ENCODE measurements at places on chromosomes 13 and 19. TPM values are rescaled to one million over a fixed set of nuclear protein-coding genes. Genes with fewer than 3 reads are reported as not detected.

DNA sequence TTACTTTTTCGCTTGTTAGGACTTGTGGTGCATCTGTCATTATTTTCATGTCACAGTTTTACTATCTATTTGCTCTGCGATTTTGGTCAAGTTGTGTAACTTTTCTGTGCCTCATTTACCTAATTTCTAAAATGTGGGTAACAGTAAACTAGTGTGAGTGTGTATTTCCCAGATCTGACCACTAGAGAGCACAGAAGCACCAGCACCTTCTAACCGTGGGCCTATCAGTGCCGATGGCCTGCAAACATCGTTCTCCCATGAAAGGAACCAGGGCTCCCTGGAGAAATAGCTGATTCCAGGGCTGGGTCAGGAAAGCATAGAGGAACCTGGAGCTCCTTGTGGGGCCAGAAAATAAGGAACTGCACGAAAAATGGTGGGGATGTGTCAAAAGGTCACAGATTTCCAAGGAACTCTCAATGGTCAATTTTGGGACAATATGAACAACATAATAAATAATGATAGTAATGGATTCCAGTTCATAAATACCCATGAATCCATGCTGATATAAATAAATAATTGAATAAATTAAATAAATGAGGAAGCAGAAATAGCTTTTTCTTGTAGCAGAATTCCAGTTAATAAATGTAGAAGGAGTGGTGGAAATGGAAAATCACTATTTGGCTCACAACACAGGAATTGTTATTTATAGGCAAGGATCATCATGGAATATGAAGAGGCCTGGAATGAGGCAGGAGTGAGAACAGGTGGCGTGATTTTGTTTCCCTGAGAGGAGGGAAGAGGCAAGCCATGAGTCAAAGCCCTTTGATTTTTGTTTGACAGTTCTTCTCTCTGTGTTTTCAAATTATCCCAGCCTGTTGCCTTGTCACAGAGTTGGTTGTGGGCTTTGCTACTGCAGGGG lies 31.1 kb downstream of the CEACAM8 start:
- DNase-seq: peak; percentile 45
- H3K4me1 ChIP-seq: peaks cover 7% of the 10 kb centered on the region
- no peak overlapping the region for H3K4me3 ChIP-seq
- no peaks in the 10 kb centered on the region for H3K36me3 ChIP-seq
- no peak overlapping the region for H3K27ac ChIP-seq

GRCh38 chr19:3603121-3603811 lies 3.4 kb downstream of the TBXA2R start:
- no peaks in the 10 kb centered on the region for H3K27me3 ChIP-seq
- H3K36me3 ChIP-seq: no peaks in the 10 kb centered on the region
- peaks cover 6% of the 10 kb centered on the region for H3K4me1 ChIP-seq
- H3K4me3 ChIP-seq: no peak overlapping the region
- no peak overlapping the region for H3K27ac ChIP-seq

Gene UBE2L5
- not detected for total RNA-seq

Gene NACC1
- total RNA-seq: 82.2 TPM

GRCh38 chr13:23469951-23470421 lies 36.5 kb upstream of the SACS start:
- H3K27ac ChIP-seq: no peak overlapping the region
- H3K4me1 ChIP-seq: peaks cover 8% of the 10 kb centered on the region
- peaks cover 40% of the 10 kb centered on the region for H3K27me3 ChIP-seq
- no peaks in the 10 kb centered on the region for H3K36me3 ChIP-seq
- no peak for DNase-seq
- H3K4me3 ChIP-seq: no peak overlapping the region

GRCh38 chr19:31350693-31351055 lies 1.4 kb upstream of the TSHZ3 start:
- H3K27ac ChIP-seq: no peak overlapping the region
- no peak for DNase-seq
- H3K4me3 ChIP-seq: peak overlapping the region; percentile 75
- peaks cover 73% of the 10 kb centered on the region for H3K27me3 ChIP-seq

GRCh38 chr13:106471957-106472543 lies 63.4 kb downstream of the EFNB2 start:
- no peaks in the 10 kb centered on the region for H3K4me1 ChIP-seq
- H3K36me3 ChIP-seq: no peaks in the 10 kb centered on the region
- H3K27me3 ChIP-seq: peaks cover 8% of the 10 kb centered on the region

- DNase-seq: peak; percentile 98
- peaks cover 15% of the 10 kb centered on the region for H3K4me1 ChIP-seq
- no peaks in the 10 kb centered on the region for H3K27me3 ChIP-seq
- no peak overlapping the region for H3K4me3 ChIP-seq
These were observed 174.5 kb downstream of the KATNAL1 start for GRCh38 chr13:30132623-30133553.

- DNase-seq: no peak
- no peak overlapping the region for H3K27ac ChIP-seq
- H3K27me3 ChIP-seq: peaks cover 3% of the 10 kb centered on the region
- no peak overlapping the region for H3K4me3 ChIP-seq
- no peaks in the 10 kb centered on the region for H3K36me3 ChIP-seq
These were observed 64.2 kb downstream of the SIAH3 start for GRCh38 chr13:45787346-45787745.

Gene LATS2
- 4.7 TPM for total RNA-seq

Gene ACOD1
- not detected for total RNA-seq

GRCh38 chr13:30572859-30573275 lies 44.9 kb upstream of the USPL1 start:
- H3K27ac ChIP-seq: peak overlapping the region; percentile 87
- peaks cover 5% of the 10 kb centered on the region for H3K27me3 ChIP-seq
- peak; percentile 51 for DNase-seq
- H3K4me1 ChIP-seq: peaks cover 51% of the 10 kb centered on the region
- H3K4me3 ChIP-seq: peak overlapping the region; percentile 65

- no peaks in the 10 kb centered on the region for H3K27me3 ChIP-seq
- peaks cover 61% of the 10 kb centered on the region for H3K4me1 ChIP-seq
- H3K36me3 ChIP-seq: peaks cover 1% of the 10 kb centered on the region
- peak overlapping the region; percentile 18 for H3K4me3 ChIP-seq
These were observed 40.4 kb downstream of the LRCH1 start for GRCh38 chr13:46593398-46593797.

GRCh38 chr13:24234200-24234915 lies 73.8 kb downstream of the SPATA13 start:
- no peak overlapping the region for H3K4me3 ChIP-seq
- peaks cover 37% of the 10 kb centered on the region for H3K4me1 ChIP-seq
- H3K27me3 ChIP-seq: no peaks in the 10 kb centered on the region

GRCh38 chr13:50463719-50464118 lies 379.8 kb downstream of the DLEU7 start:
- peaks cover 3% of the 10 kb centered on the region for H3K36me3 ChIP-seq
- peaks cover 5% of the 10 kb centered on the region for H3K4me1 ChIP-seq
- DNase-seq: no peak
- peaks cover 2% of the 10 kb centered on the region for H3K27me3 ChIP-seq
- no peak overlapping the region for H3K4me3 ChIP-seq

- H3K36me3 ChIP-seq: peaks cover 83% of the 10 kb centered on the region
- DNase-seq: no peak
- H3K27ac ChIP-seq: no peak overlapping the region
- peaks cover 22% of the 10 kb centered on the region for H3K4me1 ChIP-seq
- H3K4me3 ChIP-seq: no peak overlapping the region
These were observed 4.3 kb upstream of the ZNF529 start for GRCh38 chr19:36577271-36577996.

- peaks cover 37% of the 10 kb centered on the region for H3K27me3 ChIP-seq
- H3K4me1 ChIP-seq: peaks cover 15% of the 10 kb centered on the region
- H3K36me3 ChIP-seq: no peaks in the 10 kb centered on the region
- no peak overlapping the region for H3K4me3 ChIP-seq
These were observed 44.8 kb downstream of the ANKRD10 start for GRCh38 chr13:110869805-110870706.

Gene VAV1
- total RNA-seq: 98.5 TPM

DNA sequence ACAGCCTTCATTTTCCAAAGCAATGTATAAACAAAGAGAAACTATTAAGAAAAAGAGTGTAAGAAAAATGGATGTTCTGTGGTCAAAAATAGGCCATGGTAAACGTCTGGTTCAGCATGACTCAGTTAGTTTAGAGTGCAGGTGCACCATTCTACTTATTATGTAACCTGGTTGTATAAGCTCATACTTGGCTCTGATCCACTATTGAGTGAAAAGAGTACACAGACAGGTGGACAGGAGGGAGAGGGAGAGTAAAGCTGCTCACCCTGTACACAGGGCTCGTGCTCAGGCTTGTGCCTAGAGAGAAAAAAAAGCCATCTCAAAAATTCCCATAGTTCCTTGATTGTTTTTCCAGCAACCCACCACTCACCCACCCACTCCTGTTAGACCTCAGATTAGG lies 85.8 kb upstream of the ZNF91 start:
- no peak for DNase-seq
- H3K27ac ChIP-seq: no peak overlapping the region
- H3K27me3 ChIP-seq: no peaks in the 10 kb centered on the region
- H3K36me3 ChIP-seq: no peaks in the 10 kb centered on the region

- H3K4me3 ChIP-seq: peak overlapping the region; percentile 68
- DNase-seq: no peak
- peaks cover 31% of the 10 kb centered on the region for H3K4me1 ChIP-seq
- no peaks in the 10 kb centered on the region for H3K27me3 ChIP-seq
These were observed 16.2 kb downstream of the RB1 start for GRCh38 chr13:48319531-48320398.

Data from activated CD8-positive, alpha-beta memory T cell treated with anti-CD3 and anti-CD28 coated beads, Interleukin-2, amount 10 ng/mL, durations not matched to agents 7 days and 5 days (primary cell).